ENCODE measurements at places on chromosomes 6 and 20.

GRCh38 chr20:41784209-41784958, 166.2 kb upstream of the CHD6 start:
- no peak for DNase-seq

GRCh38 chr6:67277312-67277711, 1357.8 kb upstream of the ADGRB3 start:
- no peak for DNase-seq

DNA sequence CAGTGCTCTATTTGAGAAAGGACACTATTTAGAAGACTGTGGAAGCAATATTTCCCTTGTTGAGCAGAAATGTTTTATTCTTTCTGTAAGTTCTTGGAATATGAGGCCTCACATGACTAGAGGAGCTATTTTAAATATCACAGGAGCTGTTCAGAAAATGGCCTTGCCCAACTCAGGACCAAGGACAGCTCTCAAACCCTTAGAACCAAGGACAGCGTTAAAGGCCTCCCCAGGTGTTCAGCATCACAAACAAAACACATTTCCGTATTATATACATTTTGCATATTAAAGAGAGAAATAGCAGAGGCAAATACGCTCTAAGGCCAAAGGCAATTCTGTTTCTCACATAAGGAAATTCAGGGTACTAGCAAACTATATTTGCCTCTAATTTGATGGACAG, 631.4 kb downstream of the CDH26 start:
- no peak for DNase-seq

GRCh38 chr6:21332077-21332476, 261.5 kb upstream of the SOX4 start:
- no peak for DNase-seq

GRCh38 chr6:43516367-43516696, 394 bp downstream of the YIPF3 start:
- no peak for DNase-seq

GRCh38 chr6:81704700-81705099, 47.8 kb downstream of the TENT5A start:
- DNase-seq: no peak

DNA sequence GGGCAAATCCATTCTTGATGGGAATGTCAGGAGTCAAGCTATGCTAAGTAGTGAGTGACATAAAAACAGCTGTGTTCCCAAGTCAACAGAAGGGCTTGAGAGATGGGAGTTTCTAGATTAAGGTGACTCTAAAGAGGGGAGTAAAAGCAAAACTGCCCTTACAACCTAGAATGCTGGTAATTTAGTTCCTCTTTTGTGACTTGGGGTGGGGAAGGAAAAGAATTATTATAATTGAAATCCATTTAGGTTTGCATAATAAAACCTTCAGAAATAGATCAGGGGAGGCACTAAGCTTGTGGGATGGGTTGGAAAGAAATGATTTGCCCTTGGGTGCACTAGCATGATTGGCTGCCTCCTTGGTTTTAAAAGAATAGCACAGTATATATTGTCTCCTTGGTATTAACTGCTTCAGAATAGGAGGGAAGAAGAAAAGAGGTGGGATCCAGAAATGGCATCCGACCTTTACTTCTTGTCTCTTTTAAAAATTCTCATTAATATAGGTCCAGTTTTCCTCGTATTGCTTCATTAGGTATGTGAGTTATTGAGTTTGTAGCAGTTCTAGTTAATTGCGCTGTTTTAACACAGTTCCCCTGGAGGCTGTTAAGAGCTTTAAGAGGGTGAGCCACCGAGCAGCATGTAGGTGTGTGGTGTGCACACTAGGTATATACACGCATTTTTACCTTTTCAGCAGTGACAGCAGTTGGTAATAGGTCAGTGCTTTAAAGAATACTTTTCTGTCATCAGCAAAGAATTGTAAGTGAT, 95.3 kb upstream of the VSTM2L start:
- DNase-seq: no peak

GRCh38 chr20:58389324-58389967, 417 bp downstream of the VAPB start:
- DNase-seq: peak; percentile 37

GRCh38 chr6:157848693-157849092, 25.6 kb downstream of the SNX9 start:
- no peak for DNase-seq

DNA sequence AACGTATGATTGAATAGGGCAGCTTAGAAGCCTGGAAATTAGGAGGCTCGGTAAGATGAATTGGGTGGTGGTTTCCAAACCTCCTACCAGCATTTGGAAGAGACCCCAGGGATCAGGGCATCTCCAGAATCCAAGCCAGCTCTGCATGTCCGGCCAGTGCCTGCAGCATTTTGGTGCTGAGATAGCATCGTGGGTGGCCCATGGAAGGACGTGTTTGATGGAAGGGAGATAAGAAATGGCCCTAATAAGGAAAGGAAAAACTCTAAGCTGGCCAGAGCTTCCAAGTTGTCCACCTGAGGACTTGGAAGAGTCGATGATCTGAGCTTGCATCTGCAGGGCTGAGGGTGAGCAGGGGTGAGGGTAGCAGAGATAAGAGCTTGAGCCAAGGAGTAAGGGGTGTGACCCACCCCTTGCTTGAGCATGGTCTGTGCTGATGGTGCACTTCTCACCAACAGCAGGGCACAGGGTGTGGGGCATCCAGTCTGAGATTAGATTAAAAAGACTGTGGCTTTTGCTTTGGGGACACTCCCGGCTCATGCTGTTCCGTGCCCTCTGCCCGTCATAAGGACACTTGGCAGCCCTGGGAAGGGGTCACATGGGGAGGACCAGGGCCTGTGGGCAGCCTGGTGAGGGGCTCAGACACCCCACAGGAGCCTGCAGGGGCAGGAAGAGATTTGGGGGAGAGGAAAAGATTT, 213.2 kb downstream of the ERMARD start:
- DNase-seq: no peak

DNA sequence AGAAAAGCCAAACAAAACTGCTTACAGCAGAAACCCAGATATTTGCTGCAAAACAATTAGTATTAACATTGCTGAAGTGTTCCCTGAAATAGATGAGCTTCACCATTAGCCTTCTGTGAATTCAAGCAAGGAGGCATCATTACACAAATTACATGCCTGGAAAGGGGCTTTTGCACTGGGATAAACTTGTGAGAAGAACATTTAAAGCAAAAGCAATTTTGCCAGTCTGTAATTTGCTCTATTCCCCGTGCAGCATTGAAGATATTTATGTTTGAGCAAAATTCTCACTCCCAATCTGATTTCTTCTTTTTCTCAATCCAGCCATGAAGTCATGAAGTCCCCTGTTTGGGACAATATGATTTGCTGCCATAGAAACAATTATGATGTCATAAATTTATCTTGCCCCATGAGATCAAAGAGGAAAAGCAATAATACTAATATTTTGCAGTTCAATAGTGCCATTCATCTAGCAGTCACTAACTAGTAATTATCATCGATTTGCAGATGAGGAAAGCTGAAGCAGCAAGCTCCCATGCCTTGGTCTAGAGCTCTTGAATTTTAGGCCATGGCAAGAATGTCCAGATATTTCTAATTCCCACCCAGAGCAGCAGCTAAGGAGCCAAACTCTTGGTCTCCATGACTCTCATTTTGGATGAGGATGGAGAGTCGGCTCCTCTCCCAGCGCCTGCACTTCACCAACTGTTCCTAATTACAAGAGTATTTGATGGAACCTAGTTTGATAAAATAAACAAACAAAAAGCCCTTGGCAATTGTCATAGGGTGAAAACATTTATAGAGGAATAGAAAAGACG, 49.5 kb upstream of the CCN6 start:
- DNase-seq: no peak

DNA sequence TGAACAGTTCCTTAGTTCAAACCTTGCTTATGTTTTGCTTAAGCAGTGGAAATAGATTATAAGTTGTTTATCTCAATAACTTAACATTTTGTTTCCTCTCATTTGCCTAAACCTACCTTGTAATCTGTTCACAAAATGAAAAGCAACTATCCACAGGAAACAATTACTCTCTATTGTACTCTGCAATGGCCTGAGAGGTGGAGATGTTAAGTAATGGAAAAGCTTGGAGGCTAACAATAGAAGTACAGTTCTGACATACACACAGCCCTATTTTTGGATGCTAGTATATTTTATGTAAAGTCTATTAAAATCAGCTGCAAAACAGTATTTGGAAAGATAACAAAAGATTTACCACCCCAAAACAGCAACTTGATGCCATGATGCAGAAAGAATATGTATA, 82.1 kb downstream of the TINAG start:
- no peak for DNase-seq

DNA sequence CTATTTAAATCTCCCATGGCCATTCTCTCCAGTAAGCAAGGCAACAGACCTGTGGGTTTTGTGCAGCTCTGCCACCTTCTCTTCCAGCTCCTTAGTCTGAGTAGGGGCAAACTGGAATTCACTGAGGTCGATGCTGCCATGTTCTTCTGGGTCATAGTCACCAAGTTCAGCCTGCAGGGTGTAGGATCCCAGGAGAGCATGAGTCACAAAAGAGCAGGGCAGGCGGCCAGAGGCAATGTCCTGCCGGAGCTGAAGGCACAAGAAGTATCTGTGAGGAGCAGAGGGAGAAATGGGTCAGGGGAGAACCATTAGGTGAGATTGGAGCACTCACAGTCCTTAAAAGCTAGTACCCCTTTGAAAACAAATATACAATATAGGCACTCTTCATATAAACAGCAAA, 73.7 kb downstream of the SMLR1 start:
- no peak for DNase-seq

DNA sequence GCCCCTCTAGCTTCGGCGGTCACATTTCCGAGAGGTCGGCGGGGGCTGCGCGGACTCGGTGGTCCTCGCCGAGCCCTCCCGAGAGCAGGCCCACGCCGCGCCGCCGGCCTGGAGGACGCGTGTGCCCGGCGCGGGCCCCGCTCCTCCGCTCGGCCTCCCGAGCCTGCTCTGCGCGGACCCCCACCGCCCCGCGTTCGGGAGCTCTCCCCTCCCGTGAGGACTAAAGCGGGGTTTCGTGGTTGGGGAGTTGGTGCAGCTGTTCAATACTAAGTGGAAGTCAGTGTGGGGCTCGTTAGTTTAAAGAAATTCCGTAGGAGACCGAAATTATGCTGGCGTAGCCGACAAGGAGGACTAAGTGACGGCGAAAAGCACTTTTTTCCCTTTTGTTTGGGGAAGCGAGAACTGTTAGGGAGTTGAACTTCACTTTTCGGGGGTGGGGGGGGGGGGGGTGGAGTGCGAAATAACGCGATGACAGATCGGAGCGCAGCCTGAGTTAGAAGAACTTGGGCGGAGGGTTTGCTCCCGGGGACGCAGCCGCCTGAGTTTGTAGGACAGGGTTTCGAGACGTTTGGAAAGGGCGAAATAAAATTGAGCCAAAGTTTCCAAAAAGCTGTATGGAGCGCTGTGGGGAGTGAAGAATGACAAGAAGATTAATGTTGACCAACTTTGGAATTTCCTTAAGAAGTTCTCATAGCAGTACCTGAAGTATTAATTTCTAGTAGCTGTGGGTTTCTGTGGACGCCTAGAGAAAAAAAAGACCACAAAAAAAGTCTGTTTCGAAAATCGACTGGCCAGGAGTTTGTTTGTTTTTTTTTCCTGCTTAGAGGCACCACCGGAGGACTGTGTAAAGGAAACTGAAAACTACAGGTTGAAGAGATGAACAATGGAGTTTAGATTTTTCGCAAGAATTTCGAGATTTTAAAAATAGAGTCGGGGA, 1.4 kb downstream of the QKI start:
- DNase-seq: peak; percentile 56

DNA sequence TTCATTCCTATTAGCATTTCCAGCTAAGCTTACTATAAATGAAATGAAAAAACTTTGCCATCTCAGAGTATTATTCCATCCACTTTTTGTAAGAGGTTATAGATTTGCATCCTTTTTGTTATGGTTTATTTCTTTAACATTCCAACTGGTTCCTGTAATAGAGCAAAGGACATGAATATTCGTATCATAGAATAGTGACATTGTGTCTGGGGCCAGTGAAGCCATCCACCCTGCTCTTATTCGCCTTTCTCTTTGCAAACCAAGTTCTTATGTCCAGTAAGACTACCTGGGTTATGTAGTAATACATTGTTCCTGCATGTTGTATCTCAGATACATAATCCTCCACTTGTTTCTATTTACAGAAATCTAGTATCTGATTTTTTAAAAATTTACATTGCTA, 43.1 kb downstream of the DCBLD1 start:
- no peak for DNase-seq

DNA sequence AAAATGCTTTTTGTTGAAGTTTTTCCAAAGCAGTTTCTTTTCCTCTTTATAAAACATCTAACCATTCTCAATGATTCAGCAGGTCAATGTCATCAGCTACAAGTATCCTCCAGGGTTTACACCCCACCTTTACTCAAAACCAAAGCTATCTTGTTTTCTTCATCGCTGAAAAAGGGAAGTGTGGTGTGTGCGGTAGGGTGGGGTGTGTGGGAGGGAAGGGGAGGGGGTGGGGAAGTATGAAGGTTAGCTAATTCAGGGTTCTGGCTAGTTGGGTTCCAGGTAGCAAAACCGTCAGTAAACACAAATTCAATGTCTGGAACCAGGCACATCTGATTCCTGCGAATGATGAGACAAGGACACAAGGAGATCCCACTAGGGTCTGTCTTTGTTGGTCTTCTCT, 189.6 kb downstream of the GJA10 start:
- DNase-seq: peak; percentile 59

- no peak for DNase-seq
Observed at GRCh38 chr20:21063276-21063675, 42.9 kb downstream of the LINC00237 start.

GRCh38 chr6:113015249-113015648, 668.1 kb downstream of the RFPL4B start:
- no peak for DNase-seq

DNA sequence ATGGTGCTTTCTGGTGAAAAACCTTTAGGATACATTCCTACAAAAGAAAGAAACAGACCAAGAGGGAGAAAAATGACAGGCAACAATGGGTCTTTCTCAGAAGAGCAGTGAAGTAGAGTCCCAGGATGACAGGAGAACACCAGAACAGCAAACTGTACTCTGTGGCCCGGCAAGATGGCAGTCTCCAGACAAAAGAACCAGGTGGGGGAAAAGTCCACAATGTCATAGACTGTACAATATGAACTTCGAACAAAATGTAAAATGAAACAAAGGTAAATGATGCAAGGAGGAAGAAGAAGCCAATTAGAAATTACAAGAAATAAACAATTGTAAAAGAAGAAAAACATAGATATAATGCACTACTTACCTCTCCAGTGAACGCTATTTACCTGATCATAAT, 23.2 kb upstream of the HSF2 start:
- no peak for DNase-seq

GRCh38 chr20:18922251-18922650, 108.7 kb downstream of the SCP2D1 start:
- DNase-seq: no peak

DNA sequence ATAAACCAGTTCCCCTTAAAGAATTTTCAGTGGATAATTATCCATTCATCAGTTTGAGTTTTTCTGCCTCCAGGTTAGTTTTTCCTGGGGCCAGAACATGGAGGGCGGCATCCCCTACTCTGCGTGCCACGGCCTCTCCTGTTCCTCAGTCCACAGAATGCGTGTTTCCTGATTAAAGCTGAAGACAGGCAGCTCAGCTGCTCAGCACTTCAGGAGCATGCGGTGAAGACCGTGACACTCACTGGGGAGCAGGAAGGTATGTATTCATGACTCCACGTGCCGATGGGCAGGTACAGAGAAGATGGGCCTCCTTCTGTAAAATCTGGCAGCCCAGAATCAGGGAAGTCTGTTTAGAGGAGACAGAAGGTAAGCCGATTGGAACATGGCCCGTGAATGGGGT, 2.0 kb upstream of the THBS2 start:
- no peak for DNase-seq
